HepG2 (cell line): ENCODE measurements at places on chromosomes 7 and 10. TPM values are rescaled to one million over a fixed set of nuclear protein-coding genes. Genes with fewer than 3 reads are reported as not detected.

GRCh38 chr7:107560898-107561516 is 2.7 kb downstream of the COG5 start:
- no peak for DNase-seq

Gene LIPK
- not detected in 2 replicates for total RNA-seq

Gene GRM8
- not detected in 2 replicates for total RNA-seq

GRCh38 chr10:29243750-29244149 is 45.1 kb upstream of the LYZL1 start:
- DNase-seq: no peak

DNA sequence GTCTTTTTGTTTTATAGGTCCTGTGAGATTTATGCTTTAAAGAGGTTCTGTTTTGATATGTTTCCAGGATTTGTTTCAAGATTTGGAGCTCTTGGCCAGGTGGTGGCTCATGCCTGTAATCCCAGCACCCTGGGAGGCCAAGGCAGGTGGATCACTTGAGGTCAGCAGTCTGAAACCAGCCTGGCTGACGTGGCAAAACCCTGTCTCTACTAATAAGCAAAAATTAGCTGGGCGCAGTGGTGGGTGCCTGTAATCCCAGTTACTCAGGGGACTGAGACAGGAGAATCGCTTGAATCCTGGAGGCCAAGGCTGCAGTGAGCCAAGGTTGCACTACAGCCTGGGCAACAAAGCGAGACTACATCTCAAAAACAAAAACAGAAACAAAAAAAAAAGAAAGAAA is 8.3 kb upstream of the HYAL4 start:
- no peak for DNase-seq

Gene UNCX
- not detected in 2 replicates for total RNA-seq
